ENCODE measurements at places on chromosomes 13 and 19.

GRCh38 chr19:16795731-16796130 is 33.5 kb upstream of the SIN3B start:
- H3K4me3 ChIP-seq, result no peak overlapping the region
- no peaks in the 10 kb centered on the region for H3K4me1 ChIP-seq
- no peaks in the 10 kb centered on the region for H3K36me3 ChIP-seq

DNA sequence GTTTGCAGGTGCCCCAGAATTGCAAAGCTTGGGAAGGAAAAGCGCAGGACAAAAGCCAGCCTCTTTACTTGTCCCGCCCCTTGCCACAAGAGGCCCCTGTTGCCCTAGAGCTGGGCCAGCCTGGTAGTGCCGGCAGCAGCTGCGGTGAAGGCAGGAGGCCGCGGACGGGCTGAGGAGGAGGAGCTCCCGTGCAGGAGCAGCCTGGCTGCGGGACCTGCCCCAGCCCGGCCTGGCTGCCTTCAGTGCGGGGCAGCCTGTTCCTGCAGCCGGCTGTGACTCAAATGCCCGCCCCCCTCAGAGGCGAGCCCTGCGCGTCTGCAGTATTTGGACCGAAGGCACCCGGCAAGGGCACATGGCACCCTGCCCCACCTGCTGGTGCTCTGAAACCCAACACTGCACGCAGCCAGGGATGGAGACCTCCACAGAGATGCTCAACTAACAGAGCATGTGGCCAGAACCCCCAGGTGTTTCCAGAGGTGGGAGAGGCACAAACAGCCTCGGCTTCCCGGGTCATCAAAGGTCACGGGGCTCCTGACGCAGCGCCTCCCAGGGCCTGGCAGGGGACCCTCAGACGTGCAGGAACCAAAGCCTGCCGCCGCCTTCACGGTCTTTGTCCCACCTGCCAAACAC is 29.7 kb downstream of the NAXD start:
- peaks cover 30% of the 10 kb centered on the region for H3K4me1 ChIP-seq
- no peaks in the 10 kb centered on the region for H3K36me3 ChIP-seq
- H3K4me3 ChIP-seq, result no peak overlapping the region

- no peak overlapping the region for H3K4me3 ChIP-seq
- no peaks in the 10 kb centered on the region for H3K36me3 ChIP-seq
- H3K4me1 ChIP-seq, result no peaks in the 10 kb centered on the region
- DNase-seq, result no peak
- H3K27ac ChIP-seq, result no peak overlapping the region
Observed at GRCh38 chr13:38045278-38046048, 175.9 kb upstream of the TRPC4 start.

GRCh38 chr13:108609353-108609752 is 20.1 kb upstream of the MYO16 start:
- H3K36me3 ChIP-seq, result no peaks in the 10 kb centered on the region
- no peak overlapping the region for H3K4me3 ChIP-seq
- no peaks in the 10 kb centered on the region for H3K4me1 ChIP-seq
- DNase-seq, result no peak
- no peak overlapping the region for H3K27ac ChIP-seq

DNA sequence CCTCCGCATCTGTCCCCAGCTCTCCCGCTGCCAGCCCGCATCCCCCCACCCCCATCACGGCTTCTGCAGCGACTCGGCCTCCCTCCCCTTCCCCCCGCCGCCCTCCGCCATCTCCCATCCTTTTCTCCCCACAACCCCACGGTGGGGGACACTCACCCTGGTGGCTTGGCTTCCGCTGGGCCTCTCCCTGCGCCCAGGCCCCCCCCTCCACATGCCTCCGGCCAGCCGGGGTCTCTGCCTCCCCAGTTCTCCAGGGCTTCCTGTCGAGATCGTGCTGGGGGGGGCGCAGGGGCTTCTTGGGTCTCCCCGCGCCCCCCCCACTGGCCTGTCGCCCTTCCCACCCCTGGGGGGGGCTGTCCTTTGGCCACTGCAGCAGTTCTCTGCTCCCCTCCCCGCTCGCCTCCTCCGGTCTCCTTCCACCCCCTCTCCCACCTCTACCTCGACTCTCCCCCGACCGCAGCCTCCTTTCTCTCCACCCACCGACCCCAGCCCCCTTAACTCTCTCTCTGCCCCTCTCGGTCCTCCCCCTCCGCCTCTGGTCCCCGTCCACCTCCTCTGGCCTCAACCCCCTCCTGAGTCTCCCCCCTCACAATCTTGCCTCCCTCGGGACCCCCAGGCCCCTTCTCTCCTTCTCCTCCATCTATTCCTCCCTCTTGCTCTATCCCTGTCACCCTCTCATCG is 17.1 kb downstream of the LRRC4B start:
- H3K4me3 ChIP-seq, result no peak overlapping the region
- H3K36me3 ChIP-seq, result no peaks in the 10 kb centered on the region
- H3K27me3 ChIP-seq, result peaks cover 10% of the 10 kb centered on the region

- H3K4me3 ChIP-seq, result no peak overlapping the region
- H3K27me3 ChIP-seq, result no peaks in the 10 kb centered on the region
- DNase-seq, result no peak
- H3K36me3 ChIP-seq, result peaks cover 37% of the 10 kb centered on the region
- no peak overlapping the region for H3K27ac ChIP-seq
Observed at GRCh38 chr13:24900507-24900906, 136.5 kb downstream of the RNF17 start.

DNA sequence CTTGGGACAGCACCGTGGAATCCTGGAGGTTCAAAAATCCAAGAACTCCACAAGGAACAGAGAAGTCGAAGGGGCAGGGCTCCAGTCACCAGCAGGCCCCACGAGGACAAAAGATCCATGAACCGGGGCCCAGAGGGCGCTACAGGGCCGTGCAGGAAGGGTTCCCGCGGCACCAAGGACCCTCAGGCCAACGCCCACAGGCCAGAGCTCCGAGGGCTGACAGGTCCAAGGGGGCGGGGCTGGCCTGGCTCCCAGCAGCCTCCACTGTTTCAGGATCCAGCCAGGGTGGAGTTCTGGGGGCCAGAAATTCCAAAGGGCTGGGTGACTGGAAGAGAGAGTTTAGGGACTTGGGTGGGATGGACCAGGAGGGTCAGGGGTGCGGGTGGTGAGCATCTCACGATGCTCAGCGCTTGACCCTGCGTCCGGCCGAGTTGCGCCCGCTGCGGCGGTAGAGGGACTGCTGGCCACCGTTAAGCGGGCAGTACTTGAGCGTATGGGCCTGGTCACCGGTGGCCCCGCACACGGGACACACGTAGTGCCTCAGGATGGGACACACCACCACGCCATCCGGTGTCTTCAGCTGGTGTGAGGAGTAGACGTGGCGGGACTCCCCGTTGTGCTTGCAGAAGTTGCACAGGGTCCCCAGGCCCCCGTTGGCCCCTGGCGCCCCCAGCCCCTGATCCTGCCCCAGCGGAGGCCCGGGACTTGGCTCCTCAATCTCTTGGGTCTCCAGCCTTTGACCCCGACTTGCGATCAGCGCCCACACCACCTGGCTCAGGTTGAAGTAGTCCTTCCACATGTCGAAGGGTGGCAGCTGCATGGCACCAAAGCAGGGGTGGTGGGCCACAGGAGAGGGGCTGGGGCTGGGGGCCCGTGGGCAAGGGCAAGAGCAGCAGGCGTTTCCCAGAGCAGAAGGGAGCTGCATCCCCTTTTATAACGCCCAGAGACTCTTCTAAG is at the start of gene NANOS2:
NANOS2 (minus strand) TSS at position 905 of the 957 bp plus-strand sequence; CDS start at position 820, 85 bp downstream.
- DNase-seq, result no peak
- H3K27ac ChIP-seq, result no peak within 1 kb of the TSS
- H3K4me3 ChIP-seq, result no peak within 1 kb of the TSS
- peaks cover 21% of the 10 kb centered on the region for H3K27me3 ChIP-seq

DNA sequence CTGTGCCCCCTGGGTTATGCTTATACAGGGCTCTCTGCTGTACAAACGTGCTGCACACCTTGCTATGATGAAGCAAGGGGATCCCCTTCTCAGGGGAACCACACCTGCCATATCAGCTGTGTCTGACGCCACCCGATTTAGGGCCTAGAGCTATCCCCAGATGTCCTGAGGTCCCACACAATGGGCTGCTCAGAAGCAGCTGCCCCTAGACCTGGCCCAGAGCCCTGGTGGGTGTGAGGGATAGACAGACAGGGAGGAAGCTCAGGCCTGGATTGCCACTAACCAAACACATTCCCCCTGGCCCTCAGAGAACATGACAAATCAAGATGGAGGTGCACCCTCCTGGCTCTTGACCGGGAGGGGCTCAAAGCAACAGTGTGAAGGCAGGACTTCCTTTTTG is 59.3 kb downstream of the TSHZ3 start:
- H3K27me3 ChIP-seq, result no peaks in the 10 kb centered on the region
- peaks cover 29% of the 10 kb centered on the region for H3K4me1 ChIP-seq
- DNase-seq, result peak; percentile 48
- H3K36me3 ChIP-seq, result no peaks in the 10 kb centered on the region

DNA sequence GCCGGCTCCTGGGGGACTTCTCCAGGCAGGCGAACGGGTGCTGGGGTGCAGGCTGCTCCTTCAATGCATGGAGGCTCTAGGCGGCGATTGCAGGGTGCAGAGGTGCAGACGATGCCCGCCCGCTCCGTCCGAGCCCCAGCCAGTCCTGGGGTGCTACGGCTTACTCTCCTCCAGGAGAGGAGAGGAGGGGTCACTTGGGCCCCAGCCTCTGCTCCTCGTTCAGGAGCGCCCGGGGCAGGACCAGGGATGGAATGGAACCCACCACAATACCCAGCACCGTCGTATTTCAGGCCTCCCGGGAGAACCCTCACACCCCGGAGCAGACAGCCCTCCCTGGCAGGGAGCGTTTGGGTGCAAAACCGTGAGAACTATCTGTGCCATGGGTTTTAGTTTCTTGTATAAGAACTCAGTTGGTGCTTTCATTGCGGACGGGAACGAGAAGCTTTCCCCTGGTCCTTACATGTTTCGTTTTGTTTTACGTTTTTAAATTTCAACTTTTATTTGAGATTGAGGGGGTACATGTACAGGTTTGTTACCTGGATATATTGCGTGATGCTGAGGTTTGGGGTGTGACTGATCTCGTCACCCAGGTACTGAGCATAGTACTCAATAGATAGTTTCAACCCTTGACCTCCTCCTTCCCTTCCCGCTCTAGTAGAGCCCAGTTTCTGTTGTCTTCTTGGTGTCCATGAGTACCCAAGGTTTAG is 46.8 kb downstream of the ARHGEF18 start:
- no peaks in the 10 kb centered on the region for H3K36me3 ChIP-seq
- H3K27ac ChIP-seq, result peak overlapping the region; percentile 80
- no peak for DNase-seq
- no peaks in the 10 kb centered on the region for H3K27me3 ChIP-seq

DNA sequence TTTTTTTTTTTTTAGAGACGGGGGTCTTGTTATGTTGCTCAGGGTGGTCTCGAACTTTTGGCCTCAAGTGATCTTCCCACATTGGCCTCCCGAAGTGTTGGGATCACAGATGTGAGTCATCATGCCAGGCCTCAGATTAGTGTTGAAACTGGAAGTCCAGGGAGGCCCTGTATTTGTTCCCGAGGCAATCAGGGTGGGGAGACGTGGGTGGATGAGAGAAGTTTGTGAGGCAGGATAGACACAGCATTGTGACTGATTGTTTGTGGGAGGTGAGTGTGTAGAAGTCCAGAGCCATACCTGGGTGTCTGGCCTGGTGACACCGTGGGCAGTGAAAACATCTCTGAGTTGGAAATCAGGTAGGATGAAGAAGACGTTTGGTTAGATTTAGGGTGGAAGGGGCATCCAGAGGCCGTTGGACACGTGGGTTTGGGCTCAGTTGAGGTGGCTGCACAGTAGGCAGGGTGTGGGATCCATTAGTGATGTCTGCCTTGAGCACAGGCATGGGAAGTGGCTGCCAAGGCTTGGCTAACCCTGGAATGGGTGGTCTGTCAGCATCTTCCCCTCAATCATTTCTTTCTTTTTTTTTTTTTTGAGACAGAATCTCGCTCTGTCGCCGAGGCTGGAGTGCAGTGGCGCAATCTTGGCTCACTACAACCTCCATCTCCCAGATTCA is 12.4 kb downstream of the RTN2 start:
- no peak for DNase-seq
- H3K36me3 ChIP-seq, result no peaks in the 10 kb centered on the region

DNA sequence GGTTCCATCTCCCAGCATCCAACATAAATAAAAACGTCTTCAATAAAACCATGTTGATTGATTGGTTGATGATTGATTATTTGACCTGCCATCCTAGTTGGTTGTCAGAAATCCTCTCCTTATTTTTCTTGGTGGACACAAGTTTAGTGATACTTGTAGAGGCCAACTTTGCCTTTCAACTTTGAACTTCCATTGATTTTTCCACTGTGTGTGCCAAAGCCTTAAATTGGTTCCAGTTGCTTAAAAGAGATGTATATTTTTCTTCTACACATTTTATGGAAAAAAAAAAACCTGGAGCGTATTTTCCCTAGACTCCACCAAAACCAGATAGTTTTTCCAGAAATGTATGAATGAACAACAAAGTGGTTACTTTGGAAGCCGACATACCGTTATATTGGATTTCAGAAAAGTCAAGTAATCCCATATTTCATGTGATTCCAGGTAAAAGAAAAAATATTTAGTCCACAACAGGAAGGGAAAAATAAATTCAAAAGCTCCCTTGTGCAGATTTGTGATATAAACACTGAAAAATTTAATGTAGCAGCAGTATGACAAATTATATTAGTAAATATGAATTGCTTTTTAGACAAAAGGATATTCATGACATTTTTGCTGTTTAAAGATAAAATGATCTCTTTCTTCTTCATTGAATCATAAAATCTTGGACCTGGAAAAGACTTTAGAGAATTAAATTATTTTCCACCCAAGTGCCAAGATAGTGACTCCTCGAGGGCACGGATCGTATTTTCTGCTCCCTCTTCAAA is 85.2 kb downstream of the MBNL2 start:
- no peak overlapping the region for H3K4me3 ChIP-seq
- H3K27ac ChIP-seq, result peak overlapping the region; percentile 51
- H3K36me3 ChIP-seq, result no peaks in the 10 kb centered on the region
- no peaks in the 10 kb centered on the region for H3K27me3 ChIP-seq

- no peak overlapping the region for H3K4me3 ChIP-seq
- DNase-seq, result no peak
- H3K4me1 ChIP-seq, result no peaks in the 10 kb centered on the region
- no peaks in the 10 kb centered on the region for H3K36me3 ChIP-seq
- no peaks in the 10 kb centered on the region for H3K27me3 ChIP-seq
Observed at GRCh38 chr19:31070146-31071065, 278.8 kb downstream of the TSHZ3 start.

- no peaks in the 10 kb centered on the region for H3K4me1 ChIP-seq
- no peaks in the 10 kb centered on the region for H3K27me3 ChIP-seq
- DNase-seq, result peak; percentile 74
- H3K4me3 ChIP-seq, result no peak overlapping the region
Observed at GRCh38 chr13:95834134-95834765, 157.3 kb downstream of the DNAJC3 start.

DNA sequence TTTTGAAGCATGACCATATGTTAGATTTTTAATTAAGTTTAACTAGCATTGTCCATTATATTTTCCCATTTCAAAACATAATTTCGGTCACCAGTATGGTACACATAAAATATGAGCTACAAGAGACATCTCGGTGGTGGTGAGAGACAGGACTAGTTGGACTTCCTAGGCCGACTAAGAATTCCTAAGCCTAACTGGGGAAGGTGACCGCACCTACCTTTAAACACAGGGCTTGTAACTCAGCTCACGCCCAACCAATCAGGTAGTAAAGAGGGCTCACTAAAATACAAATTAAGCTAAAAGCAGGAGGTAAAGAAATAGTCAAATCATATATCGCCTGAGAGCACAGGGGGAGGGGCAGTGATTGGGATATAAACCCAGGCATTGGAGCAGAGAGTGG is 22.9 kb downstream of the DNAJC15 start:
- peak overlapping the region; percentile 66 for H3K27ac ChIP-seq
- H3K27me3 ChIP-seq, result no peaks in the 10 kb centered on the region
- H3K36me3 ChIP-seq, result no peaks in the 10 kb centered on the region
- no peak overlapping the region for H3K4me3 ChIP-seq
- H3K4me1 ChIP-seq, result peaks cover 16% of the 10 kb centered on the region

- H3K27ac ChIP-seq, result no peak overlapping the region
- no peaks in the 10 kb centered on the region for H3K27me3 ChIP-seq
- H3K4me1 ChIP-seq, result no peaks in the 10 kb centered on the region
- no peak overlapping the region for H3K4me3 ChIP-seq
Observed at GRCh38 chr13:72074663-72075062, 207.7 kb upstream of the DACH1 start.

- H3K27me3 ChIP-seq, result no peaks in the 10 kb centered on the region
- no peaks in the 10 kb centered on the region for H3K36me3 ChIP-seq
Observed at GRCh38 chr13:50426927-50427326, 411.7 kb downstream of the KCNRG start.
